Hematopoietic multipotent progenitor cell (in vitro differentiated cells): ENCODE measurements at places on chromosomes 5 and 9. TPM values are rescaled to one million over a fixed set of nuclear protein-coding genes. Genes with fewer than 3 reads are reported as not detected.

- no peak for DNase-seq
Observed at GRCh38 chr9:120758544-120758943, 34.7 kb downstream of the FBXW2 start.

DNA sequence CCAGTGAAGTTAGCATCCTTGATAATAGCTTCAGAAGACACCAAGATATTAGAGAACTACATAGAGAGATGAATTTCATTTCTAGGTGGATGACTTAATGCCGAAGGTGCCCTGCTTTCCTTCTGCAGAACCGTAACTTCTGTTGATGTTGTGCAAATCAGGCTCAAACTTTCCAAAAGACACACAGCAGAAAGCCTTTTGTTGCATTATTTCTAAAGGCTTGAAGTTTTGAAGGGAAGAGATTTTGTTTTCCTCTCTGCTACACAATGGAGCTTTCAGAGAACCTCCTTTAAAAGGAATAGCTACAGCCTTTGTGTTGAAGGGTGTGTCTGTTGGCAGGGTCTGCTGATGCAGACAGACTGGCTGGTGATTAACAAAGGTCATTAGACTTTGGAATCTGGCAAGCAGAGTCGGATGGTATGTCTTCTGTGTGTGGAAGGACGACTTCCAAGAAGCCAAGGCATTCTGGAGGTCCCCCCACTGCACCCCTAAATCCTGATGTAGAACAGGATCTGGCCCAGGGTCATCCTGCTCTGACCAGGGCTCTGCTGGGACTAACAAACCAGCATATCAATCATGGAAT lies 57.8 kb downstream of the ZNF462 start:
- no peak for DNase-seq

Gene IL3
- not detected for total RNA-seq

- DNase-seq = no peak
Observed at GRCh38 chr5:32202394-32202793, 28.3 kb upstream of the GOLPH3 start.

Gene CCDC152
- 3.2 TPM for total RNA-seq

Gene ENTREP1
- under 0.01 TPM for total RNA-seq

Gene TRPM6
- under 0.01 TPM for total RNA-seq

- no peak for DNase-seq
Observed at GRCh38 chr9:16070455-16071145, 517.8 kb downstream of the CCDC171 start.

DNA sequence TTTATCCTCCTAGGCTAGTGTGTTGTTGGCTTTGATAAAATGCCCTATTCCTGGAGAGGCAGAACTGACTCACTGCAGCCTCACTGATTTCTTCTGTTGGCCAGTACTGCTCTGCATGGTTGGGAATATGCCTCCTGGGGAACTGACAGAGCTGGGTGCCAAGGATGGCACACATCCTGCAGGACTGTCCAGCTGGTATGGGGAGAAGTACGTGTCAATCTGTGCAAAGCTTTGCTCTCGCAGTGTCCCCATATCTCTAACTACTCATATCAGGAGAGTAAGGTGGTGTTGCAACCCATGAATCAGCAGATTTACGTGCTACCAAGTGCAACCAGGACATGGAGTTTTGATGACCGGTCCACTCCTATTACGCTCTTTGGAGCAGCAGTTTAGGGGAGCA lies 74.7 kb downstream of the TEK start:
- DNase-seq = no peak

Gene CTSL
- 1.3 TPM for total RNA-seq
